T-helper 9 cell (primary cell): ENCODE measurements at places on chromosomes 1 and 21.

GRCh38 chr1:116286541-116286971 lies 86.5 kb upstream of the ATP1A1 start:
- DNase-seq = no peak

- DNase-seq = no peak
Observed at GRCh38 chr1:6285336-6285735, 24.4 kb upstream of the GPR153 start.

- DNase-seq = no peak
Observed at GRCh38 chr1:203450479-203451149, 25.0 kb upstream of the PRELP start.

DNA sequence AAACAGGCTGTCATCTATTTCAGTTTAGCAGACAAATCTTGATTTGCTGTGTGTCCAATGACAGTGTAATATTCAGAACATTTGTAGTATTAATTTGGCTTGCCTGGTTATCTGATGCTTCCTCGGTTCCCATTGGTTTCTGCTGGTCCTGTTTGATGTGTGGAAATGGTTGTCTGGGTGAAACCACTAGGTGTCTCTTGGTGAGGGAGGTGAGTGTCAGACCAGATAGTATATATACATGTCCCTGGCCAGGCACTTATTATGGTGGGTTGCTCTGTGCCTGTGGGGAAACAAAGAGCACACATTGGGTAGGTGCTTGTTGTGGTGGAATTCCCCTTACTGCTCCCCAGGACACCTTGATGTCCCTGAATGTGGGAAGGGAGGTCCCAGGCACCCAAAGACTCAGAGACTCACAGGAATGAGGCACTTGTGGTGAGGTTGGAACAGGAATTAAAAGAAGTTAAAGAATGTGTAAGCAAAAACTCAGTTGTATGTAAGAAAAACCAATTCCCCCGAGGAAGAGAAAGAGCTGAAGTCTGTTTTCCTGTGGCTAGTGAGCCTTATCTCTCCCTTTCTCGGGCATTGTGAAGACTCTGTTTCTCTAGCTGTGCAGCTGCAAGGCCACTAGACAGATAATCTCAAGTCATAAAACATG lies 1519.1 kb downstream of the BRINP3 start:
- DNase-seq = no peak

- no peak for DNase-seq
Observed at GRCh38 chr1:52913014-52913413, 8.5 kb downstream of the ECHDC2 start.

- DNase-seq = no peak
Observed at GRCh38 chr21:40053007-40053406, 185.8 kb downstream of the PCP4 start.

GRCh38 chr1:59333626-59334277 lies 36.9 kb downstream of the FGGY start:
- no peak for DNase-seq

GRCh38 chr1:26900815-26901511 lies 696 bp upstream of the GPATCH3 start:
- DNase-seq = no peak

DNA sequence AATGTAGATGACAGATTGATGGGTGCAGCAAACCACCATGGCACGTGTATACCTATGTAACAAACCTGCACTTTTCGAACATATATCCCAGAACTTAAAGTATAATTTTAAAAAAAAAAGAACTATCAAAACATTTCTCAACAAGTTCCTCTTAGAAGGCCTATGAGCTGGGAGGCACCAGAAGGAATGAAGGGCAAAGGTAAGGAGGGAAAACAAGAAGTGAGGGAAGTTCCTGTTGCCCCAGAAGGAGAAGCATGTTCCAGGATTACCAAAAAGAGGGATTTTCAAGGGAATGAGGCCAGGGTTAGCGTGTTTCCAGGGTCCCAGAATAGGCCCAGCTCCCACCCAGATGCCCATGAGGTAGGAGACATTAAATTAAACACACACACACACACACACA lies 361.0 kb downstream of the SETD4 start:
- no peak for DNase-seq

- DNase-seq = no peak
Observed at GRCh38 chr1:50780797-50781196, 179.3 kb downstream of the FAF1 start.

DNA sequence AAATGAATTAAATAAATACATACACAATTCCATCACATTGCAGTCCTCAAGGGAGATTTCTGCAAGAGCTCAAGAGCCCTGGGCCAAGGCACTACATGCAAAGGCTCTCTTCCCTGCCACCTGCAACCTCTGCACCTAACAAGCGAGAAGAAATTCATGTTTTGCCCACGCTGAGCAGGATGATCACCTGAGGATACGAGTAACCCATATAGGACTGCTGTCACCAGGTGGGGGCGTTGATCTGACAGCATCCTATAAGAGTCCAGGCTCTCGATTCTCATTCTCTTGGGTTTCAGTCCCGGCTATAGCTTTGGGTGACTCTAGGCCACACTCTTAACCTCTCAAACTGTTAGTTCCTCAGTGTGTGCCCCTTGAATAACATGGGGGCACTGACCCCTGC lies 18.7 kb upstream of the SPOCD1 start:
- no peak for DNase-seq

GRCh38 chr1:227472772-227473171 lies 90.6 kb upstream of the ZNF678 start:
- DNase-seq = no peak

GRCh38 chr1:33220676-33221384 lies 35.5 kb upstream of the ZNF362 start:
- no peak for DNase-seq

DNA sequence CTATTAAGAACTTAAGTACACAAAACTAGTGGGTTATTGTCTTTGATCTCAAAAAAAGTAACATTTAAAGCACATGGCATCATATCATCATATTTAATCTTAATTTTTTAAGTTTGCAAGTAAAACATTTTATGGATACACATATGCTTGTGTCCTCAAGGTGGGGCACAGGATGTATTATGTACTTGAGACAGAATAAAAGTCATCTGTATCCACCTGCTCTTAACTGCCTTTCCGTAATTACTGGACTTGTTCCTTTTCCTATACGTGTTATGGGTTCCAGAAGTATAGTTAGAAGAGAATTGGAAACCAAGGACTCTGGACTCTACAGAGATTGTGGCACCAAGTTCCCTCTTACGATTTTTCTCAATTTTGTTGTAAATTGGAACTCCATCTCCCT lies 79.4 kb downstream of the FCRL5 start:
- no peak for DNase-seq

DNA sequence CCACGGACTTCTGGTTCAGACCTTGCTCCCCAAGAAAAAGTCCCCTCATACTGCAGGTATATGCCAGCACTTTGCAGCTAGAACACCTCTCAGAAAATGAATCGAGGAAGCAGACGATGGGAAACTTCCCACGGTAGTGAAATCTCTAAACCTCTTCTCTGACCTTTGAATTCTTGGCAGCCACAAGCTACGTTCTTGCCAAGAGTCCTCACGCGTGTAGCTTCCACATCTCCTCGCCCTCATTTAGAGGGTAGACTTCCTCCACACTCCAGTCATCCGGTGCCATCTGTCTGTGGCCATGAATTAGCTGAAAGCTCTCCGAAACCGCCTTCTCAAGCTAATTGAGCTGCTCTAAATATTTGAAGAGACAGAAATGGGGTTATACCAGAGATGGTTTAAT lies 127.8 kb downstream of the RGS7 start:
- DNase-seq = no peak

GRCh38 chr1:5690291-5690690 lies 301.9 kb downstream of the NPHP4 start:
- DNase-seq = no peak

GRCh38 chr1:193437785-193438184 lies 251.4 kb upstream of the B3GALT2 start:
- no peak for DNase-seq

DNA sequence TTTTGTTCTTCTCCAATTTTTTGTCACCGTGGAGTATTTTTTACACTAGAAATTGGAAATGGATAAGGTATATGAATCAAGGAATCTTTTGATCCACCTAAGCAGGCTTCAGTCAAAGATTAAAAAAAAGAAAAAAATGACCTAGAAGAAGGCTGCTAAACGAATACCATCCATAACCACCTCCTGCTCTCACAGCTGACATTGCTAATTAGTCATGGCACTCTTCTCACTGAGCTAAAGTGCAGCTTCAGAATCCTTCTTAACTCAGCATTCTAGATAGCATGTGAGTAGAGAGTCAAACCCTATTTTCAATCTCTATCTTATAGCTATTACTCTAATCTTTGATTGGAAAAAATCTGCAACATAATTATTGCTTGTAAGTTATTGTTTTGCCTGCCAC lies 40.2 kb upstream of the ST6GALNAC5 start:
- DNase-seq = no peak

DNA sequence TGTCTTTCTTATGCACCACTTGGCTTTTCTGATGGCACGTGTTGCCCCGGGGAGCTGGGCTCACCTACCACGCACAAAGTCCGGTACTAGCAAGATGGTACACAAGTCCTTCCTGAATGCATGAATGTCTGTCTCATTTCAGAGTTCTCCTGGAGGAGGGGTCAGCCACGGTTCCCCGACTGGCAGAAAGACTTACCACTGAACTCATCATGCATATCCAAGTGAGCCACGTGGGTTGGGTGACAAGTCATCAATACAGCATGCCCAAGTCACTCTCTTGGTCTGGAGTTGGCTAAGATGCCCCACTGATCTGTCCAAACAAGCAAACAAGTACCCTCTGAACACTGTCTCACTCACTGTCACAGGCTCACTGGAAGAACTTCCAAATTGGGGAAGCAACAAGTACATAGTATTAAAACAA lies 28.6 kb upstream of the MX1 start:
- DNase-seq = no peak

GRCh38 chr1:192565946-192566345 lies 9.6 kb upstream of the RGS1 start:
- DNase-seq = no peak

DNA sequence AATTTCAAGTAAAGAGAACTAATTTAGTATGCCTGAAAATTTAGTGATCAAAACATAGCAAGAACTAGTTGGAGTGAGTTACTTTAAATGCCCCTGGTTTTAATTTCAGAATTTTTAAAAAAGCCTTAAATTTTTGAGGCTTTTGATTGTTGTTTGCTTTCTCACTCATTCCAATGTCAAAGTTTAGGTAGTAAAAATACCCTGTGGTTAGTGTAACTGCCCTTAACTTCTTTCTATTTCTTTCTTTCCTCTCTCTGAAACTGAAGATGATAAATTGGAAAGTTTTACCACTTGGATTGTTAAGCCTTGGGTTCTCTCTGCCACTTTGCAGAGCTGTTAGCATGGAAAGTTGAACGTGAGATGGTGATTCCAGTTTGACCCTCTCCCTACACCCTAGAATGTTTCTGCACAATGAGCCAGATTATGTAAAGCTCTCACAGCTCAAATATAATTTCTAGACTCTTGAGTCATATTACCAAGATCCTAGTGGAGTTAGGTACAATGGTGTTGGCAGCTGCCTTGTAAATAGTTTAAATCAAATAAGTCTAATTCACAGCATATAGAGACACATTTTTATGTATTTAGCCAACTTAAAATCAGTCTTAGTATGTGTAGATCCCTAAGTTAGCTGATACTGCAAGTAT lies 192.4 kb upstream of the SGIP1 start:
- no peak for DNase-seq
